ENCODE measurements at places on chromosomes 7 and 10.

DNA sequence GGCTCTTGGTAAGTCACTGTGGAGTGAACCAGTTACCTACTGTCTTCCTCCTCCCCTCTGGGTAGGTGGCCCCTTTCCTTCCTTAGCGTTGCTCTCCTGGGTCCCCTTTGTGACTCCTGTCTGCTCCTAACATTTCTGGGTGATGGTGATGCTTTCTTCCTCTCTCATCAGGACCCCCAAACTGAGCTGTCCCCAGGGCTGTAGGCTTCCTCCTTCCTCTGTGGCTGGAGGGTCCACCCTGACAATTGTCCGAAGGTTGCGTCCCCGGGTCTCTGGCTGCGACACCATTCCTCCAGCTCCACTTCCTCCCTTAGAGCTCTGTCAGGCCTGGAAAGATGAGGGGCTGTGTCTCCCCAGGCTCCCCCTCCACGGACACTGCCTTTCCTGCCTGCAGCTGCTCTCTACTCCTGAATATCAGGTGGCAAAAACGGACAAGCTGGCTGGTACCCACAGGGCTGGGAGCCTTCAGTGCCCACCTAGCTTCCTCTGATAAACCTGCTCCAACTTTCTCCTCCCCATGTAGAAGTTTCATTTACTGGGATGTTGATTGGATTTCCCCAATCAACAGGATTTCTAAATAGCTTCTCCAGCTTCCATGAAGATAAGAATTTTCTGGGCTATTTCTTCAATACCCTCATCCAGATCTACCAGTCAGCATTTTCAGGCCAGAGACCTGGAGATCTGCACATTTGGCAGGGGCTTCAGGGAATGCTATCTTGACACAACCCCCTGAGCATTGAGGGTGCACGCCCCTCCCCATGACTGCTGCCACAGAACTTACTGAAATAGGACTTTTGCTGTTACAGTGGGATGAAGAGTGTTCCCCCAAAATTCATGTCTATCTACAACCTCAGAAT is 506.5 kb downstream of the TCERG1L start:
- no peak for DNase-seq

DNA sequence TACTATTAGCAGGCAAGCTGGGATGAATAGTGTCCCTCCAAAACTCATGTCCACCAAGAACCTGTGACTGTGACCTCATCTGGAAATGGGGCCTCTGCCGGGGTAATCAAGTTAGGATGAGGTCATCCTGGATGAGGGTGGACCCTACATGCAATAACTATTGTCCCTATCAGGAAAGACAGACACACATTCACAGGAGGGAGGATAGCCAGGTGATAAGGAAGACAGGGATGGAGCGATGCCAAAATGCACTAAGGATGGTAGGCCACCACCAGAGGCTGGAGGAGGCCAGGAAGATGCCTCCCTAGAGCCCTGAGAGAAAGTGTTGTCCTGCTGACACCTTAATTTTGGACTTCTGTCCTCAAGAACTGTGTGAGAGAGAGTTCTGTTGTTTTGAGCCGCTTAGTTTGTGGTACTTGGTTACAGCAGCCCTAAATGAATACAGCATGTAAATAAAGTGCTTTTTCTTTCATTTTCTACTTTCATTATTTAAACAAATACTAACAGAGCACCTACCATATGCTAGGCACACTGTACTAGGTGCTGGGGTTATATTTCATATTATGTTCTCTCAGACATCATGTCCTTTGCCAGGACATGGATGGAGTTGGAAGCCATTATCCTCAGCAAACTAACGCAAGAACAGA is 111.9 kb downstream of the USP6NL start:
- DNase-seq: no peak

DNA sequence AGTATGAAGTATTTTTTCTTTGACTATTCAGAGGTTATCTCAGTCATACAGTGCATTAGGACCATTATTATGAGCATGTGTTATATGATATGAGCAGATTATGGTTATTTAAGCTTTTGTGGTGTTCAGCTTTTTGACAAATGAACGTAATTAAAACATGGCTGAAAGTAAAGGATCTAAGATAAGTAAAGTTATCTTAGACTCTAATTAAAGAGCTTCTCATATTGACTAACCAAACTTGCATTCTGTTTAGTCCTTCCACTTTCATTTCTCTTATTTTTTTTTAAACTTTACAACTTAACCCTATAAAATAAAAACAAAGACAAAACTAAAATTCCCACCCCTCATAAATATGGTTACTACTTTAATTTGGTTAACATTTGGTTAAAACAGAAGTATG is 6.9 kb upstream of the GPR85 start:
- DNase-seq: no peak

DNA sequence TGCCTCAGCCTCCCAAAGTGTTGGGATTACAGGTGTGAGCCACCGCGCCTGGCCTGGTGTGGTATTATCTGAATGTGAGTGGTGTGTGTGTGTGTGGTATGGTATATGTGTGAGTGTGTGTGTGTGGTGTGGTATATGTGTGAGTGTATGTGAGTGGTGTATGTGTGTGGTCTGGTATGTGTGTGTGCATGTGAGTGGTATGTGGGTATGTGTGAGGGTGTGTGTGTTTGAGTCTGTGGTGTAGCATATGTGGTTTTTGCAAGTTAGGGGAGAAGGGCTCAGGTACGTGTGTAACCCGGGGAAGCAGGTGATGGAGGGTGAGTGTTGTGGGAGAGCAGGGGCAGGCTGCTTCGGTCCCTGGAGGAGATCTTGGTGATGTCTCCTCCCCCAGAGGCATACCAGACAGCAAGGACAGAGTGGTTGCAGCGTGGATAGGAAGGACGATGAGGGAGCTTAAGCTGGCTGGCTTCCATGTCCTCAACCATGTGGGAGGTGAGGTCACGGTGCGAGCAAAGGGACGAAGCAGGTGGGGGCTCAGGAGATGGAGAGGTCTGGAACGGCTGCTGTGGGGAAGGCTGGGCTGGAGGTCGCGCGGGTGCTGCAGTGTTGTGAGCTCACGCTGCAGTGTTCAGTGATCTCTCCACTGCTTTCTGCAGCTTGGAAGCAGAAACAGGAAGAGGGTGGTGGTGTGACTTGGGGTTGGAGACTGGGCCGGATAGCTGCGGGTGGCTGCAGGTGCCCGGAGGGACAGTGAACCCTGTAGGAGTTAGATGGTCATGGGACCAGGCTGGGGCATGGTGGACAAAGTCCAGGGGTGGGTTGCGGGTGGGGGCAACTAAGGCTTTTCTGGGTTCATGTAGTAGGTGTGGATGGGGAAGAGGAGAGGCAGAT is 5.0 kb downstream of the ZYX start:
- no peak for DNase-seq

GRCh38 chr7:116180302-116180701 is 30.0 kb upstream of the TES start:
- DNase-seq: peak; percentile 22

DNA sequence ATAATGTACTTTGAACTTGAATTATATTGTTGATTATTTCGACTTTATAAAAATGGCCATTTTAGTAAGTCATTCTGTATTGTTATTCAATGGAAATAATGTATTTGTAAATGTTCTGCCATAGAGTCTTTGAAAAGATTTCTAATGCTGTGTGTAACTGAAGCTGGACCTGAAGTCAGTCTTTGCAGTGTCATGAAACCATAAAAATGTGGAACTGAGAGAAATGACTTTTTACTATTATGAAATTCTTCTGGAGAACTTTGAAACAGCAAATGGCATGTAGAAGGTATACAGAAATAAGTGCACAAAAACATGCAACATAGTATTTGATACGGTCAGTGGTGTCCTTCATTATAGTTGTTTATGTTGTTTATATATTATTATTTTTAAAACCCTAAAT is 59.7 kb upstream of the ADRA2A start:
- no peak for DNase-seq

DNA sequence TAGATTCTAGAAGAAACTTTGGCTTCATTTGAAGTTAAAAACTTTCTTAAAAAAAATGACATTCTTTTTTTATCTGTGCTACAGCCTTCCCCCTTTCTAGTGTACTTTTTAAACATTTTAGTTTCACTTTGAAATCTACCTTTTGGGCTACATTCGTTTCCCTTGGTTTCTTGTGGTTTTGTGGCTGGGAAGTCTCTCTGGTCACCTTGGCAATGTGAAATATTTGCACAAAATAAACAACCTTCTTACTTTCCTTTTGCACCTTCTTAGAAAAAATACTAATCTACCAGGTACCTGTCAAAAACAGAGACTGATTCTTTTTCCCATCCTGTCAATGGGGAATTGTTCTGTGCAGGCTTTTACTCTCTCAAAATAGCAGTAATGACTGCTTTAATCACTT is 350.2 kb downstream of the GATA3 start:
- DNase-seq: peak; percentile 22

DNA sequence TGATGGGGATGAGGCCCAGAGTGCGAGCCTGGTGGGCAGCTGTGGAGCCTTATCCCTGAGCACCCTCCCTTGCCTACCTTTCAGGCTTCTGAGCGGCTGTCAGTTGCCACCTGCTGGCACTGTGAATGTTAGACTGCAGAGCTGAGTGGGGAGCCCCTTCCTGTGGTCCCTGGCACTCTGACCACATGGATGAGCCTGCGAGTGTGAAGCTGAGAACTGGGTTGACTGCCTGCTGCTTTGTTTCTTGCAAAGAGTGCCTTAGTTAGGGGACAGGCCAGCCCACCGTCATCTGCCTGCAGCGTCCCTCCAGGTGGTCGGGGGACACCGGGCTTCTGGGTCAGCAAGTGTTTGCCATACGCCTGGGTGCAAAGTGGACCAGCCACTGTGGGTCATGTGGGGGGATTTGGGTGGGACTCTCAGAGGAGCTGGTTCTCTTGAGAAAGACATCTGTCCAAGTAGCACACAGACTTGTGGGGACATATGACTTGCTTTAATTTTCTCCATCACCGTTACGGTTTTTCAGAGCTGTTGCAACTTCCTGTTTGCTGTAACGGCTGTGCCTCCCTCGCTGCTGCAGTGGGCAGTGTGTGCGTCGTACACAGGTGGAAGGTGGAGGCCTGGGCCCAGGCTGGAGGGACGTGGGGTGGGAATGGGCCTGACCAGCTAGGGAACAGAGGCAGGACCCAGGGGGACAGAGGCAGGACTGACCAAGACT is 13.7 kb downstream of the INPP5A start:
- DNase-seq: peak; percentile 84

- no peak for DNase-seq
Observed at GRCh38 chr10:71554671-71555070, 158.0 kb downstream of the CDH23 start.

DNA sequence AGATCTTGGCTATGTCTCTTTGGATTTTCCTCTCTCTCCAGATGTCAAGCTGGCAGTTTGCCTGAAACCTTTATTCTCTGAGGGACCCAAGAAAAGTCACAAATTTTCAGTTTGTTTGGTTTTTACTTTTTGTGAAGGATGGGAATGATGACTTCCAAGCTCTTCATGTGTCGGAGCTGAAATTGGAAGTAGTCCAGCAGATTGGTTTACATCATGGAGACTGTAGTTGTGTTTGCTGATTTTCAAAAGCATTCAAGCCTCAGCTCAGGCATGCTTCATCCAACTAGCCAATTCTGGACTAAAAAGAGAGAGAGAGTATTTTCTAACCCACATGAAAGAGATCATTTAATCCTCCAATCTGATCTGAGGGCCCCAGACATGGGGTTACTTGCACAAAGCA is 326.2 kb upstream of the AUTS2 start:
- DNase-seq: no peak

DNA sequence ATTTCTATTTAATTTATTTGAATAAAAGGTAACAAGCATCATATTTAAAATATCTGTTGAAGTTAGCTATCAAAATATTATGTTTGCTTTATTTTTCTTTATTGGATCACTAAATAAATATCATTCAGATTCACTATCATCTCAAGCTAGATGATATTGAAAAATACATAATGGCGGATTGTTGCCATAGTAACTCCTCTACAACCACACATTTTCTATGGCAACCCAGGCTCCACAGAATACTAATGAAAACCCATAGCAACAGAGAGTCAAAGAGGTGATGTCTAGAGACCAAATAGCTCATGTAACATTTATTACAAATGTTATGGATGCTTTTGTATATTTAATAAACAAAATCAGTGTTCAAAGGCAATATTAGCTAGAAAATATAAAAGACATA is 148.9 kb upstream of the CDK1 start:
- DNase-seq: no peak

- no peak for DNase-seq
Observed at GRCh38 chr10:97549587-97550322, 22.8 kb upstream of the ANKRD2 start.

Measured in T-helper 1 cell (primary cell).